Bladder microvascular endothelial cell (primary cell): ENCODE measurements at places on chromosomes 7 and 10. TPM values are rescaled to one million over a fixed set of nuclear protein-coding genes. Genes with fewer than 3 reads are reported as not detected.

The ARHGEF35 gene
- 0.06 and 0.32 TPM in 2 replicates for total RNA-seq

The CYP26A1 gene
- total RNA-seq: 0.65 and 1.9 TPM in 2 replicates

The LIPN gene
- not detected in 2 replicates for total RNA-seq

The FAM3C gene
- total RNA-seq: 26.2 and 63.9 TPM in 2 replicates

The FGFBP3 gene
- total RNA-seq: 0.16 and 0.19 TPM in 2 replicates

The GHRHR gene
- not detected in 2 replicates for total RNA-seq

The ST8SIA6 gene
- 0.16 and 0.25 TPM in 2 replicates for total RNA-seq

The C10orf67 gene
- total RNA-seq: not detected in 2 replicates

The AP3M1 gene
- total RNA-seq: 21.2 and 43.9 TPM in 2 replicates

The CYP3A7 gene
- not detected in 2 replicates for total RNA-seq

The ABCB4 gene
- 0.31 and 0.32 TPM in 2 replicates for total RNA-seq

The RTKN2 gene
- 0.16 and 0.25 TPM in 2 replicates for total RNA-seq

The PODXL gene
- total RNA-seq: 57.8 and 189 TPM in 2 replicates

The ALOX5 gene
- total RNA-seq: 0.13 TPM in 1 of 2 replicates, not detected in the other

The EGFR gene
- 0.97 and 1.5 TPM in 2 replicates for total RNA-seq

The RARRES2 gene
- 0.19 TPM in 1 of 2 replicates, not detected in the other for total RNA-seq

The CALHM1 gene
- total RNA-seq: not detected in 2 replicates

The RBP4 gene
- not detected in 2 replicates for total RNA-seq

The PITX3 gene
- not detected in 2 replicates for total RNA-seq

The SLC16A12 gene
- total RNA-seq: under 0.01 TPM in 1 of 2 replicates, not detected in the other

The PRSS37 gene
- total RNA-seq: not detected in 2 replicates

The LHPP gene
- 3.8 and 4.4 TPM in 2 replicates for total RNA-seq

The IQUB gene
- total RNA-seq: 0.16 and 0.31 TPM in 2 replicates

The GPR26 gene
- not detected in 2 replicates for total RNA-seq

The PON3 gene
- total RNA-seq: 0.31 and 0.65 TPM in 2 replicates

The GLI3 gene
- 1.9 and 2.6 TPM in 2 replicates for total RNA-seq

The PNLIPRP1 gene
- not detected in 2 replicates for total RNA-seq

The SKAP2 gene
- total RNA-seq: 9.9 and 25.1 TPM in 2 replicates

The HYAL4 gene
- total RNA-seq: 1.2 TPM in 1 of 2 replicates, not detected in the other

The CH25H gene
- total RNA-seq: 0.65 and 5.0 TPM in 2 replicates

The GDF2 gene
- total RNA-seq: not detected in 2 replicates

The GCK gene
- under 0.01 and 0.25 TPM in 2 replicates for total RNA-seq

The CPA2 gene
- not detected in 2 replicates for total RNA-seq

The CPVL gene
- total RNA-seq: 0.76 and 7.0 TPM in 2 replicates

The TMEM184A gene
- 0.13 TPM in 1 of 2 replicates, not detected in the other for total RNA-seq

The PVRIG gene
- not detected in 2 replicates for total RNA-seq

The PLEKHS1 gene
- total RNA-seq: not detected in 2 replicates

The DYNC1I1 gene
- 0.49 and 31.3 TPM in 2 replicates for total RNA-seq

The SLC13A1 gene
- total RNA-seq: not detected in 2 replicates

The BMPER gene
- total RNA-seq: 0.16 and 5.4 TPM in 2 replicates

The CLDN15 gene
- 1.8 and 4.5 TPM in 2 replicates for total RNA-seq

The TMEM229A gene
- total RNA-seq: not detected in 2 replicates
